ENCODE measurements at places on chromosomes 12 and 14.
A peak's percentile ranks its signal among the peaks of the same experiment; 100 is the strongest.

DNA sequence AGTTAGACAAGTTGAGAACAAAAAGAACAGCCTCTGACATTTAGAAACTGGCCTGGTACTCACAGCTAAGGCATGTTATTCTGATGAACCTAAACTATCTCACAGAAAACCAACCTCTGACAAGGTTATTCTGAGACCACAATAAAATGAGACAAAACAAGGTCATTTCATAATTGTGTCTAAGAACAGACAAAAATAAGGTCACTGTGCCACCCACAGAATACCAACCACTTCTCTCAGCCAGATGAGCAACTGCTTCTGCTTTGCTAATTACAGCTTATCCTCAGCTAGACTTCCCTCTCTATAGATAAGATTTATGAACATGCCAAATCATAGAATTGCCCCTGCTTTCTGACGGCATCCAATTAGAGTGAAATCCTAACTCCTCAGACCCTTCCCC is 52.2 kb upstream of the CRACR2A start:
- DNase-seq: no peak

DNA sequence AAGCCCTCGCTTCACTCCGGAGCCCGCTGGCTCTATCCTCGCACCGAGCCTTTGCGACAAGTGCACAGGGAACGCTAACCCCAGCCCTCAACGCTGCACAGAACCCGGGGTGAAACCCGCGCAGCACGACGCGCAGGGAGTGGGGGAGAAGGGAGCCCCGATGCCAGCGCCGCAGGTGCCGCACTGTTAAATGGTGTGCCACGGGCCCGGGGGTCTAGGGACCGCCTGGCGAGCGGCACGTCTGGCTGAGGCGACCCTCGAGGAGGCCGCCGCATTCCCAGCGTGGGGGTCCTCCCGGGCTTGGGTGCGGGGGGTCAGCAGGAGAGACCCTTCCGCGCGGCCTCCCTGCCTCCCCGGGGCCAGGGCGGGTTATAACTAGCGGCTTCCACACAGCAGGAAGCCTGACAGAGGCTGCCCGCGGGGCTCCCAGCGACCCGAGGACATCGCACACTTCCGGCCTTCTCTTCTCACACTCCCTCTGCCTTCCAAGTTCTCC is 23.8 kb upstream of the LRTM2 start:
- DNase-seq: peak; percentile 91

DNA sequence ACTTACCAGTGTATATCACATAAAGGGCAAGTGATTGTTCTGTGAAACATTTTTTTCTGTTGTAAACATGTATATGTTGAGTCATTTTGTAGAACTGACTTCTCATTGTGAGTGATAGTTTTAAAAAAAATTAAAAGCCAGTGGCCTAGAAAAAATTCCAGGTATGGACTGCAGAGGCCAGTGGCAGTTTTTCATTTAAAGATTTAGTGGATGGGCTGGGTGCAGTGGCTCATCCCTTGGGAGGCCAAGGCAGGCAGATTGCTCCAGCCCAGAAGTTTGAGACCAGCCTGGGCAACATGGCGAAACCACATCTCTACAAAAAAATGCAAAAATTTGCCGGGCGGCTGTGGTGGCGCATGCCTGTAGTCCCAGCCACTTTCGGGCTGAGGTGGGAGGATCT is 84.7 kb upstream of the MDM1 start:
- DNase-seq: no peak

DNA sequence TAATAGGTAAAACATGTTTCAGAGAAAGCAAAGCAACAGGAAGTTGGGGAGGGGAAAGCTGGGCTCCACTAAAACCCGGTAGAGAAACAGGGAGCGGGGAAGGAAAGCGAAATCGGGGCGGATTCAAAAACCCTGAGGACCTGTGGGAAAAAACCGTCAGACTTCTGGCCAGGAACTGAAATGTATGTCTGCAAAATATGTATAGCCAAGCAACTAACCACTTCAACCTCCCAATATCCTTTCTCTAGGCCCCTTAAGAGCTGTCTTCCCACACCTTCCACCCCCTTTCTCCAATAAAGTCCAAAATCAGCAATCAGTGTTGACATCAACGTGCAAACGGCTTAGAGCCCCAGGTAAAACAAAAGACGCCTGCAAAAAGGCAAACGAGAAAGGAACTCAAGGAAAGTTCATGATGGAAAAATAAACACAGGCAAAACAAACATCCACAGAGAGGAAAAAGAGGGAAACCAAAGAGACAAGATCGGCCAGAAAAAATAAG is 32.8 kb downstream of the SIX1 start:
- no peak for DNase-seq

GRCh38 chr12:120357104-120357503 is 11.9 kb downstream of the MSI1 start:
- DNase-seq: no peak

Data from lower leg skin (tissue), 4 donors.